ENCODE measurements at places on chromosomes 12 and 14.

DNA sequence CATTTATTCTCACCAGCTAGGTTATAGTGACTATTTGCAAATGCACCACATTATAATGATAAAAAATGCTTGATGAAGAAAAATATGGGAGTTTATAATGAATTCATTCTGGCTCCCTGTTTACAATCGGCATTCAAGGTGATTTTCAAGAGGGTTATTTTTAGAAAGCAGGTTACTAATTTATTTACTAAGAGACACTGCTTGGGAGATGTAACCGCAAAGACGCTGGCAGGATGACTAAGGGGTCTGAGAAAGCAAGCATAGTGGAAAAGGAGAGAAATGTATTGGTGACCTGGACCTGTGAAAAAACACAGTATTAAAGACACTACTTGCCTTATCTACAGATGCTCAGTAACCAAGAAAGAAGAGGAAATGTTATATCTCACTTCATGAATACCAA, 13.3 kb upstream of the PITPNM2 start:
- no peak for DNase-seq

DNA sequence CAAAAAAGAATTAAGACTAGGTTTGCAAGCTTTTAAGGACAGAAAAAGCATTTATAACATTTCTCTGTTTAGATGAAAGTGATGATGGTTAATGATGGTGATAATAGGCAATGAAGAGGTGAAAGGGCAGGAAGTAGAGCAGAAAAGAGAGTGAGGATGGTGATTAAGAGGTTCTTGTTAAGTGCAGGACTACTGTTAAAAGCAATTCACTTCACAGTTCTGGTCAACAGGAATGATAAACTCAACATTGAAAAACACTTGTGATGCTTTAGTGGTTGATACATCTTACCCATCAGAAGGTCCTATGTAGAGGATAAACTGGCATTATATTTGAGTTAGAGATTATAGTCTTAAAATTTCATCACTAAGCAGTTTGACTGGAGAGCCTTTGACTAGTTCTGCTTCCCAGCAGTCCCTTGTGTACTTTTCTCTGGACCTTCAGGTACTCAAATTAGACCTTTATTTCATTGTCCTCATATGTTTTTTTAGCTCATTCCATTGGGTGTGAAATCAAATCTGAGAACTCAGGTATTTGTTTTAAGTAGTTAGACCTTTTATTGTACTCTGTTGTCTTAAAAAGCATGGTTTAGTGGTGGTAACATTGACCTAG, 10.9 kb downstream of the RAP1B start:
- no peak for DNase-seq

GRCh38 chr14:35961697-35962274, 135.6 kb downstream of the BRMS1L start:
- no peak for DNase-seq

DNA sequence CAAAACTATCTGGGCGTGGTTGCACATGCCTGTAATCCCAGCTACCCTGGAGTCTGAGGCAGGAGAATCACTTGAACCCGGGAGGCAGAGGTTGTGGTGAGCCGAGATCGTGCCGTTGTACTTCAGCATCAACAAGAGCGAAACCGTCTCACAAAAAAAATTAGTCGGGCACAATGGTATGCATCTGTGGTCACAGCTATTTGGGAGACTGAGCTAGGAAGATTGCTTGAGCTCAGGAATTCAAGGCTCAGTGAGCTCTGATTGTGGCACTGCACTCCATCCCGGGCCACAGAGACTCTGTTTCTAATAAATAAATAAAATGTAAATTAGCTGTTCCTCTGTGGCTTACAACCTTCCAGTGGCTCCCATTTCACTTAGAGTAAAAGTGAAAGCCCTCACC, 28.0 kb downstream of the RCOR1 start:
- DNase-seq = no peak

GRCh38 chr12:85747941-85748495, 88.2 kb downstream of the RASSF9 start:
- no peak for DNase-seq

- no peak for DNase-seq
Observed at GRCh38 chr12:88658009-88658408, 77.7 kb upstream of the KITLG start.

DNA sequence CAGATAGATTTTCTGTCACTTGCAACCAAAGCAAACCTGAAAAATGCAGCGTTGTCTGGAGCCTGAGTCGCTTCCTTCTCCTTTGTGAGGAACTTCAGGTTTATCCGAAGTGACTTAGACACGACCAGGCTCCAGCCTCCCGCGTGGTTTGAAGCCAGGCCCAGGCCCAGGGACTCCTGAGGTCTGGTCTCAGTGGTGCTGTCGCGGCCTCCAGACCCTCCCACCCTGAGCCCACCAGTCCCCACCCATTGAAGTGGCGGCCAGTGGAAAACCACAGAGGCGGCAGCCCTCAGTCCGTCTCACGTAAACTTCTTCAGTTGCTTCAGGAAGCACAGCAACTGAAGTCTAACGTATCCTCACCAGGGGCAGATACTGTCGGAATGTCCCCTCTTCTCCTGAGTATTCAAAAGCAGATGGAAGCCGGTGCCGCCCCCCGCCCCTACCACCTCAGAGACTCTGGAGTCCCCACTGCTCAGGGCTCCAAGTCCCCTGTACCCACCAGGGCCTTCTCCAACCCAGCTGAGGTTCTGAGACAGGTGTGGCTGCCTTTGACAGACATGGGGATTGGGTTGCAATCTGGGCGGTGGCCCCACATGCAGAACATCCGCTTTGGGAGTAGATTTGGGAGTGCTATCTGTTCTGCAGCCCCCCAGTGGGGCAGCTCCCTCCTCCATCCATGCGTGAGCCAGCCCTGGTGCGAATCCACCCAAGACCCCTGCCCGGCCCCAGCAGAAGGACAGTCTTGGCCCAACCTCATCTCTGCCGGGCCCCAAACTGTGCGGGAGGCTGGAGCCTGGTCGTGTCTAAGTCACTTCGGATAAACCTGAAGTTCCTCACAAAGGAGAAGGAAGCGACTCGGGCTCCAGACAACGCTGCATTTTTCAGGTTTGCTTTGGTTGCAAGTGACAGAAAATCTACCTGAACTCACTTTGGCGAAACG, 26.6 kb upstream of the GALNT9 start:
- DNase-seq = no peak

DNA sequence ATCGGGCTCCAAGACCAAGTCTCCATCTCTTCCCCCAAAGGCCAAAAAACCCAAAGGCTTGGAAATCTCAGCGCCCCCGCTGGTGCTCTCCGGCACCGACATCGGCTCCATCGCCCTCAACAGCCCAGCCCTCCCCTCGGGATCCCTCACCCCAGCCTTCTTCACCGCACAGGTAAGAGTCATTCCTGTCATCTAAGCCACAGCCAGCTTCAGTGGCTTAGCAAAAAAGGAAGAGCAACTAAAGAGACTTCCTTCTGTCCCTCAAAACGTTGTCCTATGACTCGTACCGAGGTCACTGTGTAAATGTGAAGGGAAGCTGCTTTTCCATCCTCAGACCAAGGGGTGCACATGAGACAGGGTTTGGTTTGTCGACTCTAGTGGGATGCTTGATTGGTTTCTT, 53.4 kb downstream of the ELK3 start:
- no peak for DNase-seq

- DNase-seq = no peak
Observed at GRCh38 chr14:36194663-36195062, 18.1 kb upstream of the PTCSC3 start.

GRCh38 chr12:128091951-128092382, 175.0 kb upstream of the TMEM132C start:
- no peak for DNase-seq

DNA sequence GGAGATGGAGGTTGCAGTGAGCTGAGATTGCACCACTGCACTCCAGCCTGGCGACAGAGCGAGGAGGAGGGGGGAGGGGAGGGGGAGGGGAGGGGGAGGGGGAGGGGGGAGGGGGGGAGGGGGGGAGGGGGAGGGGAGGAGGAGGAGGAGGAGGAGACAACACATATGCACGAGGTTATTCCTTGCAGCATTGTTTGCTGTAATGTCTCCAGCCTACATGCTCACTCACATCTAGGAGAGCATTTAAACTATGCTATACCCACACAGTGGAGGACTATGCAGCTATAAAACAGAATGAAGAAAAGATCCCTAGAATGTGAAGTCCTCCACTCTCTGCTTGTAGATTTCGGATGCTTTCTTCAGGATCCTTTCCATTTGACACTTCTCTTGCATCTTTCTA, 3.5 kb upstream of the HIGD1C start:
- no peak for DNase-seq

DNA sequence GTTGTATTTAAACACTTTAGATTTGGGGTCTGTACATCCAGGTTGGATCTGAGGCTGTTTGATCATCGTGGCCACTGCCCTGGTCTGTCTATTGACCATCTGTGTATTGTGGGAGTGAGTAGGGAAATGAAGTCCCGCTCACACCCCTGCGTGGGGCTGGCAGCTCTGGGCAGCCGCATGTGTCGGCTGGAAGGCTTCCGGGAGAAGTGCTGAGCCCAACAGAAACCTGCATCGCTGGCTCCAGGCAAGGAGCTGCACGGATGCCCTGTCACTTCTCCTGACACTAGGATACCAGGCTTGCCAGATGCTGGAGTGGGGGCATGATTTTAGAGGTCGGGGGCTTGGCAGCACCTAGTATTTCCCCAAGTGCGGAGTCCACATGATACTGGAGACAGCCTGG, 93.6 kb downstream of the PHETA1 start:
- no peak for DNase-seq

DNA sequence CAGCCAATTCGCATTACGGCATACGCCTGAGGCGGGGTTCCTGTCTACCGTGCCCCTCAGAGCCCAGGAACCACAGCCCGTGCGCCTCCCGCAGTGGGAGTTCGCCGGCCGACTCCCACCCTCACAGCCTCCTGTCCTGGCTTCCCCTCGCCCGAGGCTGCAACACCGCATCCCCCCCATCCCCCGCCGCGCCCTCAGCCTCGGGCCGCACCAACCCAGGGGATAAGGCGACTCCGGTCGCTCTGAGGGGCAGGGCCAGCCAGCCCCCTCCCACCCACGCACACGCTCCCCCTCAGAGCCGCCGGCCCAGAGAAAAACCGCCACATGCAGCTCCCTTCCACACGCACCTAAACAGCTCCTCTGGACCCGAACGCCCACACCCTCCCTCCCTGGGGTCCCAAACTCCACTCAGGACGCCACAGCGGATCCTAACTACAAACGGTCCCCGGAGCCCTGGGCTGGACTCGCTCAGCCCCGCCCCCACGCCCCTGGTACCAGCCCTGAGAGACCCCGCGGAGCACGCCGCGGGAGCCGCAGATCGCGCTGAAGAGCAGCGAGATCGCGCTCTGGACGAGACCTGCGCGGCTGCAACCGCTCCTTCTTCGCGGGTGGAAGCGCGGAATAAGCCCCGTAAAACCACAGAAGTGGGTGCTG, at the start of gene C14orf39:
Gene C14orf39, minus strand, starts transcription at position 466 of the 654 bp plus-strand sequence. CDS start 985 bp downstream, outside the sequence.
- DNase-seq = no peak

DNA sequence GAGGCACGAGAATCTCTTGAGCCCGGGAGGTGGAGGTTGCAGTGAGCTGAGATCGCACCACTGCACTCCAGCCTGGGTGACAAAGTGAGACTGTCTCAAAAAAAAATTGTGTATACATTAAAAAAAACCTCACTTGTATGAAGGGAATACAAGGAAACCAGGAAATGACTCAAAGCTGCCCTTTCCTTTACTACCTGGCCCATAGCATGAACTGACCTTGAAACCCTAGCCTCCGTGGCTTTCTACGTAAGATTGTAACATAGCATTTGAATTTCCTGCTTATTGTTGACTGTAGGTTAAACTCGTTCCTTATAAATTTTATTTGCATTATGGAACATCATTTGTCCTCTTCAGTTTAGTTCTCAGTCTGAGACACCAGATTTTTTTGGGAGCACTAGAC, 9.1 kb upstream of the DDX47 start:
- no peak for DNase-seq

DNA sequence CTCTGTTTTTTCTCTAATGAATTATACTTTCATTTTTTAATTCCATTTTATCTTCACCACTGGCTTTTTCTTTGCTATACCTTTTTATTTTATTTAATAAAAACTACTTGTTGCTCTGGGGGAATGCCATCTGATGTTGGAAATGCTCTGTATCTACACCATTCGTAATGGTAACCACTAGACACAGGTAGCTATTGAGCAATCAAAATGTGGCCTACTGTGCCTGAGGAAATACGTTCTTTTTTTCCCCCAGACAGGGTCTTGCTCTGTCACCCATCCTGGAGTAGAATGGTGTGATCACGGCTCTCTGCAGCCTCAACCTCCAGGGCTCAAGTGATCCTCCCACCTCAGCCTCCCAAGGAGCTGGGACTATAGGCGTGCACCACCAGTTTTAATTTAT, 140.2 kb downstream of the FUT8 start:
- DNase-seq = no peak

- DNase-seq = no peak
Observed at GRCh38 chr12:96347130-96347699, 53.0 kb downstream of the CDK17 start.

- DNase-seq = no peak
Observed at GRCh38 chr12:3532931-3533702, 42.1 kb downstream of the PRMT8 start.

GRCh38 chr14:20110438-20110837, at the start of gene OR4K17:
Gene OR4K17 (plus strand): TSS chr14:20110739. CDS start chr14:20117500, 6,761 bp downstream.
- DNase-seq = no peak

GRCh38 chr14:102751088-102751487, 26.2 kb upstream of the TRAF3 start:
- DNase-seq = no peak

DNA sequence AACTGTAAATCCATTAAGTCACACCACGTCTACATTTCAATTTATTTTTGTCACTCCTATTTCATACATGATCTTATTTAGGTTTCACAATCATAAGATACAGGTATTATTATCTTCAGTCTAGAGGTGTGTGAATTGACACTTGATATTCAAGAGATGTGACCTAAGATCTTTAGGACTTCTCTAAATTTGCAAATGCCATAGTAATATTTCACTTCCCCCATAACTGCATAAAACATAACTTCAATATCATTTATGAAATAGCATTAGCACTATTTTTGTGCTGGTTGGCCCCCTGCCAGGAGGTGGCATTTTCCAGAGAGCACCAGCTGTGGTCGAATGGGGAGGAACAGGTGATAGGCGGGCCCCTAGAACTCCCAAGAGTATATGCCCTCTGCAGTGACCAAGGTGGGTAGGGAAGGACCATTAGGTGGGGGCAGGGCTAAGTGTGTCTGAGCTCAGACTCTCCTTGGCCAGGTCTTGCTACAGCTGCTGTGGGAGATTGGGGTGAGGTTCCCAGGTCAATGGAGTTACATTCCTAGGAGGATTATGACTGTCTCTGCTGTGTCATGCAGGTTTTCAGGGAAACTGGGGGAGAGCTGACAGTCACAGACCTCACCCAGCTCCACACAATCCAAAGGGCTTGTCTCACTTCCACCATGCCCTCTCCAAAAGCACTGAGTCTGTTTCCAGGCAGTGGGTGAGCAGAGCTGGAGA, 49.2 kb upstream of the ERGIC2 start:
- no peak for DNase-seq

All from stimulated activated CD8-positive, alpha-beta memory T cell treated with anti-CD3 and anti-CD28 coated beads, Interleukin-15, amount 100 ng/mL, for 1 hour (primary cell).